GM04504 (cell line): ENCODE measurements at places on chromosomes 12 and 14.

DNA sequence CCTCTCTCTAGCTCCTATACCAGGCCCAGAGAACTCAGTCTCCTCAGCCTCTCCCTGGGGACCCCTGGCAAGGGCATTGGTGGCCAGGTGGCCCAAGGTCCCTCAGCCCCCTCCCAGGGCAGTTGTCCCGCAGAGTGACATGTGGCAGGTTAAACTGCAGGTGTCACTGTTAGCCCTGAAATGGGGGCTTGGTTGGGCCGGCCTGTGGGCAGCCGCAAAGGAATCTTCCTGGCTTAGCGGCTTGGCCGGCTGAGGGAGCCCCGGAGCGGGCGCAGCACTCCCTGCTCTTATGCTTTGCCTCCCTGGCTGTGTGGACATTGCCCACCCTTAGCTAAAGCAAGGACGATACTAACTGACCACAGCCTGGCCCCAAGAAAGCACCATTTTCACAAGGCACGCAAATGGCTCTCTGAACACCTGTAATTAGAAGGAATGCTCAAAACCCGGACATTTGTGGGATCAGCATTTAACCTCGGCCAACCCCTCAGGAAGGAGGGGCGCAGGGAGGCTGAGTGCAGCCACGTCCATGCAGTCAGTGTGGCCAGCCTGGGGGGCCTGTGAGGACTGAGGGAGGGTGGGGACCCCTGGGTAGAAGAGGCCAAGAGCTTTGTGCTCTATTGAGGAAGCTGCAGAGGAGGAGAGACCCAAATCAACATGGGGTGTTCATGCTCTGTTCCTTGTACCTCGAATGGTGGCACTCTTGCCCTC lies 82.2 kb downstream of the PAPOLA start:
- no peak for DNase-seq

- DNase-seq = no peak
Observed at GRCh38 chr12:98736352-98737321, 91.5 kb downstream of the APAF1 start.

DNA sequence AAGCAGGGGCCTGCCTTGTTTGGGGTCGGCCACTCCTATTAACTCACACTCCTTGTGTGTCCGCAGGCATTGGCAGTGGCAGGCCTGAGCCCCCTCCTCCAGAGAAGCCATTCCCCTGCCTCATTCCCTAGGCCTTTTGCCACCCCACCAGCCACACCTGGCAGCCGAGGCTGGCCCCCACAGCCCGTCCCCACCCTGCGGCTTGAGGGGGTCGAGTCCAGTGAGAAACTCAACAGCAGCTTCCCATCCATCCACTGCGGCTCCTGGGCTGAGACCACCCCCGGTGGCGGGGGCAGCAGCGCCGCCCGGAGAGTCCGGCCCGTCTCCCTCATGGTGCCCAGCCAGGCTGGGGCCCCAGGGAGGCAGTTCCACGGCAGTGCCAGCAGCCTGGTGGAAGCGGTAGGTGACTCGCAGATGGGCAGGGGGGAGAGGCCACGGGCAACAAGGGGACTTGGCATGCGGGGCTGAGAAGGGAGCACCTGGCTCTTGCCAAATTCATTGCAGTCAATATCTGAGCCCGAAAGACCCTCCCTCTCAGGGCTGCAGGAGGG lies 106.3 kb upstream of the FKBP4 start:
- DNase-seq = no peak

DNA sequence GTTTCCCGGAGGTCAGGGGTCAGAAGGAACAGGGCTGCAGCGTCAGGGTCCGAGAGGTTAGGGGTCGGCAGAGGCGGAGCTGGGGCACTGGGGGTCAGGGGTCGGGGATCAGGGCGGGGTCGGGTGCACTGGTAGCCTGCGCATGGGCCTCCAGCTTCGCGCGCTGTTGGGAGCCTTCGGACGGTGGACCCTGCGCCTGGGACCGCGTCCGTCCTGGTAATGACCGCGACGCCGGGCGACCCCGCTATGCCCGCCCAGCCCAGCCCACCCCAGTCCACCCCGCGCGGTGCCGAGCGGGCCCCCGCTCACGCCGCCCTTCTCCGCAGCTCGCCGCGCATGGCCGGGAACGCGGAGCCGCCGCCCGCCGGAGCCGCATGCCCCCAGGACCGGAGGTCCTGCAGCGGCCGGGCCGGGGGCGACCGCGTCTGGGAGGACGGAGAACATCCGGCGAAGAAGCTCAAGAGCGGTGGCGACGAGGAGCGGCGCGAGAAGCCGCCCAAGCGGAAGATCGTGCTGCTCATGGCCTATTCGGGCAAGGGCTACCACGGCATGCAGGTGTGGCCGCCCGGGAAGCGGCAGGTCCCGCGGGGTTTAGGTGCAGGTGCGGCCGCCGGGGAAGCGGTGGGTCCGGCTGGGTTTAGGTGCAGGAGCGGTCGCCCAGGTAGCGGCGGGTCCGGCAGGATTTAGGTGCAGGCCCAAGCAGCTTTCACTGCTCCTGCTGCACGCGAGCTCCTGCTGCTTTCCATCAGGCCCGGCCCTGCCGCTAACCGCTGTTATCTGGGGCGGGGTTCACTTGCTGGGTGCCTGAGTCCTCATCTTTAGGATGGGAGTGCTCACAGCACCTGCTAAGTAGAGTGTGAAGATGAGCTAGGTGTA lies 743 bp downstream of the PUS1 start:
- no peak for DNase-seq

DNA sequence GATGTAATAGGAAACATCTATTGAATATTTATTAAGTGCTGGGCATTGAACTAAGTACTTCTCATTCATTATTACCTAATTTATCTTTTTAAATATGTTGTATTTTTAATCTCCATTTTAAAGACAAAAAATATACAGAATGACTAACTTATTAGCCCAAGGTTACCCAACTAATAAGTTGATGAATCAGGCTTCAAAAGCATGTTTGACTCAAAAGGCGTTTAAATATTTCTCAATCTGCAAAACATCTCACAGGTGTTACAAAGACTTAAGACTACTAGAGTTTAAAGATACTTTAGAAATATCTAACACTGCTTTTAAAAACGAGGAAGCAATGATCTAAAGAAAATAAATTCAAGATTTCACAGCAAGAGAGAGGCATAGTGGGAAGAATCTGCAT lies 457.4 kb upstream of the DCN start:
- DNase-seq = no peak

DNA sequence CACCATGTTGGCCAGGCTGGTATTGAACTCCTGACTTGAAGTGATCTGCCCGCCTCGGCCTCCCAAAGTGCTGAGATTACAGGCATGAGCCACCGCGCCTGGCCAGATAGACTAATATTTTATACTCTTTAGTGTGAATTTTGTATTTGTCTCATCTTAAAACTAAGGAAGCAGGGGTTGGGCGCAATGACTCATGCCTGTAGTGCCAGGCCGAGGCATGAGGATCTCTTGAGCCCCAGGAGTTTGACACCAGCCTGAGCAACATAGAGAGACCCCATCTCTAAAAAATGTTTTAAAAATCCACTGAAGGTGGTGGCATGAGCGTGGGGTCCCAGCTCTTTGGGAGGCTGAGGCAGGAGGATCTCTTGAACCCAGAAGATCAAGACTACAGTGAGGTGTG lies 9.0 kb downstream of the DYNC1H1 start:
- no peak for DNase-seq

GRCh38 chr12:29299633-29300032 lies 81.3 kb downstream of the ERGIC2 start:
- no peak for DNase-seq

GRCh38 chr12:29983851-29984250 lies 200.1 kb upstream of the TMTC1 start:
- DNase-seq = no peak

- DNase-seq = no peak
Observed at GRCh38 chr12:77559400-77560074, 271.2 kb upstream of the NAV3 start.

- no peak for DNase-seq
Observed at GRCh38 chr14:79167957-79168356, 997.8 kb downstream of the NRXN3 start.

- no peak for DNase-seq
Observed at GRCh38 chr12:48118284-48118871, 786 bp upstream of the PFKM start.

DNA sequence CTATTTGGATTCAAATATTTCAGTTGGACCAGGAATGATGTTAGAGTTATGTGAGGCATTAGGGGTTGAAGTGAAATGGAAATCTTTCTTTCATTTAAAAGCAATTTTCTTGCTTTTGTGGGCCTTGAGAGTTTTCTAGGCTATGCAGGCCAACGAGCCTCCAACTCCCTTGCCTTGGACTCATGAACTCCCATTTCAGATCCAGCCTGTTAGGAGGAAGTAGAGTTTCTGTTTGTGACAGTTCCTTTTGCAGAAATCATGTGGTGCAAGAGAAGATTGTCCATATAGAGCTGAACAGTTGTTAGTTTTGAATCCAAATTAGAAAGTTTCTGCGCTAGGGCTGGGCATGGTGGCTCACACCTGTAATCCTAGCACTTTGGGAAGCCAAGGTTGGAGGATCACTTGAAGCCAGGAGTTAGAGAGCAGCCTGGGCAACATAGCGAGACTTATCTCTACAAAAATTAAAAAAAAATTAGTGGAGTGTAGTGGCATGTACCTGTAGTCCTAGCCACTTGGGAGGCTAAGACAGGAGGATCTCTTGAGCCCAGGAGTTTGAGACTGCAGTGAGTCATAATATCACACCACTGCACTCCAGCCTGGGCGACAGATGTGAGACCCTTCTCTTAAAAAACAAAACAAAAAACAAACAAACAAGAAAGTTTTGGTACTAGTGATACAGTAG lies 47.3 kb upstream of the MED13L start:
- no peak for DNase-seq

- DNase-seq = peak; percentile 99
Observed at GRCh38 chr14:90383126-90383730, 13.6 kb upstream of the CALM1 start.

DNA sequence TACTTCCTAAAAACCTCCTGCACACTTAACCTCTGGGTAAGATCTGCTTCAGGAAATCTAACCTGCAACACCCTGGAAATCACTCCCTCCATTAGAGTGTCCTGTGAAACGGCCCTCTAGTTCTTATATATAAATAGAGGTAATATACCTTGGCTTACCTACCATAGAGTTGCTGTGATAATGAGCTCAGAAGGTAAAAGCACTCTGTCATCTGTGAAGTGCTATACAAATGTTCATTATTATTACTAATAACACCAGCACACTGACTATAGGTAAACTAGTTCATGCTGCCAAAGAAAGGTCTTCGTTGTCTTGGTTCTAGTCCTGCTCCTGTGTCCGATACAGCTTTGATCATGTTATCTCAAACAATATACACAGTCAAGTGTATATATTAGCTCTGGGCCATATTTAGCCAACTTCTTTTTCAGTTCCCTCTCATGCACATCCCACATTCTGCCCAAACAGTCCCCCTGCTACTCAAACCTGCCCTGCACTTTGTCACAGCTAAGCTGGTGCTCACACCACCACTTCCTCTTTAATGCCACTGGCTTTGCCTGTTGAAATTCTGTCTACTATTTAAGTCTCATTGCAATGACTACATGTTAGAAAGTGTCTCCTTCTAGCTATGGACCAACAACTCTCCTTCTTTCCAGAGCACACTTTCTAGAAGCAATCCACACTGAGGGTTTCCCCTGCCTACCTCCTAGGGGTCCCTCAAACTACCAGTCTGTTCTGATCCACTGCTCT lies 5.1 kb downstream of the E2F7 start:
- no peak for DNase-seq

- no peak for DNase-seq
Observed at GRCh38 chr12:100672075-100672592, 98.7 kb downstream of the GAS2L3 start.

DNA sequence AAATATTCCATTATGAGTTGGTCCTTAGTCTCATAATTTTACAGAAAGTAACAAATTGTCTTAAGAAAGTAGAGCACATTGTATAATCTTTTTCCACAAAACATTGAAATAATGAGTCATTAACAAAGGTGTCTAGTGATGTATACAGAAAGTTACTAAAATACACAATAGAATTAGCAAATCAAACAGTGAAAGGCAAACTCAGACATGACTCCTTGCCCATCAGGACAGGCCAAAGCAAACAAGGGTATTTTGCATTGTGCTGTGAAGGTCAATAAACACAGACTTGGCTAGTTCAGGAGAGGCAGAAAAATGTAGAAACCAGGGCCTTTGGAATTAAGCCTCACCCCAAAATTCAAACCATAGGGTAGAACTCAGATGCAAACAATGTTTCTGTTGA lies 37.3 kb downstream of the SIX4 start:
- no peak for DNase-seq

DNA sequence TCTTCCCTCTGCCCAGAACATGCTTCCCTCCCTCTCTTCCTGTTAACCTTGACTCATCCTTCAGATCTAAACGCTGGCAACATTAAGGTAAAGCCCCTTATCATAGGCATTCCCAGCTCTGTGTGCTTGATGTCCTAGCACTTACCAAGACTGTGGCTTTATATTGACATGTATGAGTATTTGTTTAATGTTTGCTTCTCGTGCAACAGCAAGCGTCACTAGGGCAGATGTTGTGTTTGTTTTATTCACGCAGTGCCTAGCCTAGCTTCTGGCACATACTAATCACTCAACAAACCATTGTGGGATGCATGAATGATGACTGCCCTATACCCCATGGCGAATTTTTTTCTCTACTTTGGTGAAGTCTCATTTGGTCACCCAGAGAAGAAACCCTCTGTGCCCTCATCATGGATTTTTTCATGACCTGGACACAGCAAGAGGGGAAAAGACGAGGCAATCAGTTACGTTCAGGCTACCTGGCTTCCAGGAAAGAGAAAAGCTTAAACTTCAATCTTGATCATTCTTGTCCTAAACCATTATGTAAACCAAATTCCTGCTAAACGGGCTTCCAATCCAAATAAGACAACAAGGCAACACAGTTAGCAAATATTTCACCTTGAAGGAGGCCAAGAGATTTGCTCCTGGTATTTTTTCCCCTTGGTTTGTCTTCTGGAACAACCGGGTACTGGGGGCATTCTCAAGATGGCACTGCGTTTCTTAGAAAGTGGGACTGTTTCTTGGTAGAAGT lies 47.9 kb upstream of the SOCS2 start:
- no peak for DNase-seq

- DNase-seq = no peak
Observed at GRCh38 chr14:90630171-90630806, 185.9 kb downstream of the TTC7B start.

- no peak for DNase-seq
Observed at GRCh38 chr12:386651-387050, 2.5 kb downstream of the KDM5A start.

DNA sequence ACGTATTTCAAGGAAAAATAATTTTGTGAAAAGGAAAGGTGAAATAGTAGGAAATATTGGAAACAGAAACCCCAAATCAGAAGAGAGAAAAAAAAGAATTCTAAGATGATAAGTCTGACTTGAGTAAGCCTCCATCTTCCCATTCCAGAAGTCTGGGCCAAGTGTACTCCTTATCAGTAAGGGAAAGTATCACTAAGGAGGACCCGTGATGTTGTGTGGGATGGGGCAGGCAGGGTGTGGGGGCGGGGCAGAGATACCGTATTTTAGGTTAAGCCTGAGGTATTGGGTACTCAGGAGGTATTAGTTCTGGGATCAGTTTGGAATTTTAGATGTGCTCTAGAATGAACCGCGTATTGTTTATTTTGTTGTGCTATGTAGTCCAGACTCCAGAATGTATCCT lies 33.8 kb upstream of the PSMA6 start:
- DNase-seq = no peak
